Right renal cortex interstitium (tissue), 3 donors: ENCODE measurements at places on chromosomes 3 and 15.

DNA sequence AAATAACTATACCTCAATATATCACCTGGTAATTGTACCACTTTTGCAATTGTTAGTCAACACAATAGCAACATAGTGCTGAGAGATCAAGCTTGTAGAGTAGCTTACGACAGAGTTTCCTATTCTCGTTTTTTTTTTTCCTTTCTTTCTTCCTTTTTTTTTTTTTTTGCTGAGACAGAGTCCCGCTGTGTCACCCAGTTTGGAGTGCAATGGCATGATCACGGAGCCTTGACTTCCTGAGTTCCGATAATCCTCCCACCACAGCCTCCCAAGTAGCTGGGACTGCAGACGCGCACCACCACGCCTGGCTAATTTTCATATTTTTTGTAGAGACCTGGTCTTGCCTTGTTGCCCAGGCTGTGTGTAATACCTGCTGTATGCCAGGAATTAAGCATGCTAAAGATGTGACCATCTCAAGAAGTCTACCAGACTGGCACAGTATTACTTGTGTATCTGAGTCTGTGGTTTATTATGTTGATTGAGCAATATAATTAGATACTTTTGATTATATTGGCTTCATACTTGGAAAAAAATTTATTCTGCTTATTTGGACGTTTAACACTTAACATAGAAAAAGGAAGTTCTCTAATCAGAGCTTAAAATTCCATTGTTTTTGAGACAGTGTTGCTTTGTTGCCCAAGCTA lies 3.0 kb downstream of the SELENOT start:
- no peak for DNase-seq

- DNase-seq: no peak
These were observed 51.0 kb upstream of the ATOSA start for GRCh38 chr15:52730173-52730572.

GRCh38 chr3:8555113-8555661 lies 53.6 kb downstream of the LMCD1 start:
- DNase-seq: no peak

- no peak for DNase-seq
These were observed 215.9 kb upstream of the CTDSPL start for GRCh38 chr3:37645517-37646380.

DNA sequence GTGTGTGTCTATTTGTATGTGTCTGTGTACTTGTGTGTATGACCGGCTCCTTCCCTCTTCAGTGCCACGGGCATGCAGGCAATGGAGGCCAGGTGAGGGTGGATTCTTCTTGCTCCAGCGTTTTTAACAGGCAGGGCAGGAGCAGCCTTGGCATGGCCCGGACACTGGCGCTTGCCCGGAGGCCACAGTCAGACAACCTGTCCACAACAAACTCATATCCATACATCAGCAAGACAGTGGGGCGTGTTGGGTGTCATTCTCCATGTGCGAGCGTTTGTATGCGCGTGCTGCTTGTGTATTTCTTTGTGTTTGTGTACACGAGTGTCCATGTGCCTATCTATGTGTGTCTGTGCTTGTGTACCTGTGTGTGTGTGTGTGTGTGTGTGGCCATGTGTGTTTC lies 29.8 kb downstream of the PTH1R start:
- no peak for DNase-seq

- no peak for DNase-seq
These were observed 44.3 kb upstream of the TM4SF4 start for GRCh38 chr3:149430216-149430615.

GRCh38 chr15:98660055-98660454 lies 11.7 kb downstream of the IGF1R start:
- DNase-seq: no peak

GRCh38 chr3:148604270-148605085 lies 93.2 kb upstream of the AGTR1 start:
- no peak for DNase-seq

- no peak for DNase-seq
These were observed 1060.4 kb downstream of the ZPLD1 start for GRCh38 chr3:103495186-103495585.

DNA sequence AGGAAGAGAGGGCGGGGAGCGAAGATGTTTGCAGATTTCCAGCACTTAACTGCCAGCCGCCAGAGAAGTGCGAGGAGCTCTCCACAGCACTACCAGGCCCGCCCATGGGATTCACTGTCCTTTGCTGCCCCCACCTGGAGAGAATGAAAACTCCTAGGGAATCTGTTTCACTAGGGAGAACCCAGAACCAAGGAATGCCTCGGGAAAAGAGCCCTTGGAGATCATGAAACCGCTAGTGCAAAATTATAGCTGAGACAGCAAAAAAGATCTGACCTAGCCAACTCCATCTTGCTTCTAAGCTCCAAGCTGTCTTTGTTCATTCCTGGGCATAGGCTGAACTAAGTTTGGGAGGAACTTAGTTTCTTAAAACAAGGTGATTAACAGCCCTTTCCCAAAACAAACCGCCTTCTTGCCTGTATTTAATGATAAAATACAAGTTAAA lies 82.6 kb upstream of the GCNT3 start:
- peak; percentile 79 for DNase-seq

DNA sequence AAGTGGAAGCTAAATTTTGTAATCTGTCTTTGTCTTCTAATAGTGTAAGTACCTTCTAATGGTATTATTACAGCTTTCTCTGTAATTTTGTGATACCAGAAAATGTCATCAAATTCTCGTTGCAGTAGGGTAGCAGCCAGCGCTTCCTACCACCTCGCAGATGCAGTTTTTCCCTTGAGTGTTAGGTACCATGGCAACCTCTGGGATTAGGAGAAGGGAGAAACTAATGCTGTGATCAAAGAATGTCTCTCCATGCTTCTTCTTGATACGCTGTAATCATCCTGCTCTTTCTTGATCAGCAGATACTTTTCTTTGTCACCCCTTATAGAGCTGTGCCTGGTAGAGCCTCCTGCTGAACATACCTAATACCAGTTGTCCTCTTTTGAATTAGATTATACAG lies 27.7 kb downstream of the SRP14 start:
- DNase-seq: no peak

DNA sequence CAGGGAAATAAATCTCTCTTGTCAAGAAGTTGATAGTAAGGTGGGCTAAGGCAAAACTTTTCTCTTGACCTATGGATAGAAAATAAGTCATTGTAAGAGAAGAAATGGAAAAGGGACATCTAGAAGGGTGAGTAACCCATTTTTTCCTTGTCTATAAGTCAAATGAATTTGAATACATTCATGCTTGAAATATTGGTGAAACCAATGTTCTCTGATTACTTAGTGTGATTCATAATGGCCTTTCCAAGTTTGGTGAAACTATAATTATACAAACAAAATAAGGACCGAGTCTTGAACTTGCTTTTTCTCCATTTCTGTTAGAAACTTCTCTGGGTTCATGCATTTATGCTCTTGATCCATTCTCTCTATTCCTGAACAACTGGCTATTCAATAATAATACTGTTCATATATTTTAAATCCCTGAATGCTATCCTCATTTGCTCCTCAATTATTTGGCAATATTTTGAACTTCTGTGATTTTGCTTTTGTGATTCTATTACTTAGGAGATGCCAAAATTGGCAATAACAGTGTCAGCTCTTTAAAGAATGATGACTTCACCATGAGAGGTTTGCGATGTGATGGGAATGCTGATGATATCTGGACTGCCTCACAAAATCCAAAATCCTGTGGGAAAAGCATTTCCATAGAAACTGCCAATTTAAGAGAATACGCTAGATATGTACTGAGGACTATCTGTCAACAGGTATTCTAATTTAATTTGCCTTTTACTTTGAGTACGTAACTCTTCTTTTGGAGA lies 12.3 kb downstream of the P2RY12 start:
- DNase-seq: no peak

GRCh38 chr3:187919544-187919943 lies 174.3 kb upstream of the BCL6 start:
- no peak for DNase-seq

DNA sequence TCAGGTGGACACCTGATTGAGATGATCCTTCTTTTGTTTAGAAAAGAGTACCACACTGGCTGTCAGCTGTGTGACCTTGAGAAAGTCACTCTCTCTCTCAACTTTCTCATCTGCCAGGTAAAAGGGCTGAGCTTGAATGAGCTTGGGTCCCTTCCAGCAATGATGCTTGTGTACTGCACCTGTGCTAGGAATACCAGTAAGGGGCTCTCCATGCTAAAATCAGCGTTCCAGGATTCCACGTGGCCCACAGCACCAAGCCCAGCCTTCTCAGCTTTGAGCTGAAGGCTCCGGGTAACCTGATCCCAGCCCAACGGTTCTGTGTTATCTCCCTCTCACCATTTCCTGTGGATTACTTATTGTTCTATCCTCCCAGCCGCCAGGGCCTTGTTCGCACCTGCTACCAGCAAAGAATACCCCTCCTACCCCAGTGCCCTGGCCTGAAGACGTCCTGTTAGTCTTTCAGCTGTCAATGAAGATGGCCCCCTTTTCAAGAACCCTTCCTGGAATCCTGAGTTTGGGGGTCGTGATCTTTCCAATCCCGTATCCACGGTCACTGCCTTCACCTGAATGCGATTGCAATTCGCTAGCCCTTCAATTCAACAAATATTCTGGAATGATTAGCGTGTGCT lies 54.2 kb upstream of the CGNL1 start:
- no peak for DNase-seq

- DNase-seq: no peak
These were observed 12.9 kb downstream of the COMMD2 start for GRCh38 chr3:149739396-149739795.

- DNase-seq: no peak
These were observed 4.1 kb downstream of the EFCAB12 start for GRCh38 chr3:129424185-129424841.

DNA sequence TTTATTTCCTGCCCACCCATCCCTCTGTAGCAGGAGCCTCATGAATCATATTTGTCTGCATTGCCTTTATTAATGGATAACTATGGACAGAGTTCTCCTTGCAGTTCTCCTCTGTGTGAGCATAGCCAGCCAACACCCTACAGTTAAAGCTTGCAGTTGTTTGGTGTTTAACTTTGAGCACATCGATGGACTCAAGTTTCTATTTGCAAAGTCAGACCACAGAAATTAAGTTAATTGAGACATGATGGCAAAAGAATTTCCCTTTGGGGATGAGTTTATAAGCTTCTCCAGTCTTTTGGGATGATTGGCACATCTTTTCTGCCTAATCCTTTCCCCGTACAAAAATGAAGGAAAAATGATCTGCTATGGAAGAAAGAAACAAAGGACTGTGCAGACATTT lies 398.9 kb upstream of the THBS1 start:
- no peak for DNase-seq

- DNase-seq: no peak
These were observed 35.8 kb downstream of the HAPLN3 start for GRCh38 chr15:88859550-88859949.

DNA sequence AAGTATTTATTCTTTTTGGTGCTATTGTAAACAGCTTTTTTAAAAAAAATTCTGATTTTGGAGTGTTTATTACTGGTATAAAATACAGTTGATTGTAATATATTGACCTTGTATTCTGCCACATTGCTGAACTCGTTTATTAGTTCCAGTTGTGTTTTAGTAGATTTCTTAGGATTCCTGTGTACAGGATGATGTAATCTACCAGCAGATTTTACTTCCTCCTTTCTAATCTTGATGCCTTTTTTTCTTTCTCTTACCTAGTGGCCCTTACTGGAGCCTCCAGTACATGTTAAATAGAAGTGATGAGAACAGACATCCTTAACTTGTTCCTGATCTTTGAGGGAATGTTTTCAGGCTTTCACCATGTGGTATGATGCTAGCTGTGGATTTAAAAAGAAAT lies 70.4 kb upstream of the KY start:
- DNase-seq: no peak

DNA sequence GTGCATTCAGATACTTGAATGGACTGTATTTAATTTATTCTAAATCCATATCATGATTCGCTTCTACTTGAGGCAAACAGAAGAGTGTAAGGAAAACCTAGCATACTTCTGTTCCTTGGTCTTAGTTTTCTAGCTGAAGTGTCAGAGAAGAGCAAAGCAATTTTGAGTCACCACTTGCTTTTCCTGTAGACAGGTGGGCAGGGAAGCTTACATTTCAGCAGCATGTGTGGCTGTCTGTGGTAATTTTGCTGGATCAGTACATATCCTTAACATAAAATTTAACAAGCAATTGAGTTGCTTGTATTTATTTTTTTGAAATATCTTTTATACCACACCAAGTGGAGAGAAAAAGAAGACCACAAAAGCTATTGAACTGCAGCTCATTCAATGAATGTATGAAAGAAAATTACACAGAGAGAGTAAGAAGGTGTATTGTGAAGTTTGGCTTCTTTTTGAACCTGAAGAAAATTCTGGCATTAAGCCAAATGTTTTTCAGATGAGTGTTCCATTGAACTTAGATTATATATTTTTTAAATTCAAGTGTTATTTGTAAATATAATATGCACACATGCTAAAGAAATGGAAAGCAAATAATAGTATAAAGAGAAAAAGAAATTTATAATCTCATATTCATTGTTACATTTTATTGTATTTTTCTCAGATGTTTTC lies 747.6 kb downstream of the NAALADL2 start:
- no peak for DNase-seq

DNA sequence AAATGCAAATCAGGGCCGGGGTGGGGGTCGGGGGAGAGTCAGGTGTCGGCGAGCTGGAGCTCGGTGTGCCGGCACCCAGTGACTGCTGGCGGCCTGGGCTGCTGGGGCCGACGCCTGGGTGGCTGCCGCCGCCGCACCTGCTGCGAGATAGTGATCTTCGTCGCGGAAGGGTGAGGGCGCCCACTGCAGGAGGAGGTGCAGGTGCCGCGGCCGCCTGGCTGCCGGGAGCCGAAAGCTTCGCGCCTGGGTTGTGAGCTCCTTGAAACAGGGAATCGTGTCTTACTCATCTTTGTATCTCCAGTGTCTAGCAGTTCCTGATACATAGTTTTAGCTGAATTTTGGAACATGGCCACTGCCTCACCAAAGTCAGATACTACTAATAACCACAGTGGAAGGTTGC lies 64.0 kb upstream of the CPOX start:
- DNase-seq: peak; percentile 8

DNA sequence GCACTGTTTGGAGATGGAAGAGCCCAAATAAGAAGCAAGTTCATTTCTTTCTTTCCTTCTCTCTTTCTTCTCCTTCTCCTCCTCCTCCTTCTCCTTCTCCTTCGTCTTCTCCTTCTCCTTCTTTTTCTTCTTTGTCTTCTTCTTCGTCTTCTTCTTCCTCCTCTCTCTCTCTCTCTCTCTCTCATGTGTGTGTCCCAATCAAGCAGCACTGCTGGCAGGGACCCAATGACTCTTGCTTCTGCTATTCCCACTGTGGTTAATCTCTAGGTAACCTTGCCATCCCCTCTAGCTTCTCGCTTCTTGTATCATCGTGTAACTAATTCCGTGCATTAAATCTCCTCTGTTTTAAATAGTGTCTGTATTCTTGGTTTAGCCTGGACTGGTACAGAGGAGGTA lies 26.1 kb upstream of the ZNF280D start:
- no peak for DNase-seq
